Urinary bladder (tissue), 4 donors: ENCODE measurements at places on chromosomes 16 and 17.

DNA sequence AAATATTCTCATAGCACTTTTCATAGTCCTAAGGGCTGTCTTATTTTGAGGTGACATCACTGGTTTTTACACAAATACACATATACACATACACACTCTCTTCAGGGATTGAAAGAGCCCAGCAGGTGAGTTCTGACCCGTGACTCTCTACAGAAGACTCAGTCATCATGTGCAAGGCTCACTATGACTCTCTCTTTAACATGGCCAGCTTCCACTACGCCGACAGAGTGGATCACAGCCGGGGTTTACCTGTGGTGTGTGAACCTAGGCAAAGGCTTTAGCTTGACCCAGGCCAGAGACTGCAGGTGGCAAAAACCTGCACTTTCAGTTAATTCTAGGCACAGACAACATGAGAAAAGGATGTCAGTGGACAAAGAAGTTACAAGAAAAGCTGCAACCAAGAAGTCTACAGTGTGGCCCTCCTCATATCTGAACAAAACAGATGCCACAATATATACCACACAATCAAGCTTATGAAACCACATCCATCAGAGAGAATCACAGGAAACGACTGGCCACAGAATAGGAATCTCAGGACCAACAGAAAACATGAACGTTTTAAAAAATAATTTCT lies 56.5 kb downstream of the CYTH1 start:
- DNase-seq = no peak

GRCh38 chr17:7328840-7329373 lies at the start of gene NEURL4:
TSS of gene NEURL4 (minus strand) at chr17:7329335. CDS start at chr17:7329312, 23 bp downstream.
- DNase-seq = no peak

DNA sequence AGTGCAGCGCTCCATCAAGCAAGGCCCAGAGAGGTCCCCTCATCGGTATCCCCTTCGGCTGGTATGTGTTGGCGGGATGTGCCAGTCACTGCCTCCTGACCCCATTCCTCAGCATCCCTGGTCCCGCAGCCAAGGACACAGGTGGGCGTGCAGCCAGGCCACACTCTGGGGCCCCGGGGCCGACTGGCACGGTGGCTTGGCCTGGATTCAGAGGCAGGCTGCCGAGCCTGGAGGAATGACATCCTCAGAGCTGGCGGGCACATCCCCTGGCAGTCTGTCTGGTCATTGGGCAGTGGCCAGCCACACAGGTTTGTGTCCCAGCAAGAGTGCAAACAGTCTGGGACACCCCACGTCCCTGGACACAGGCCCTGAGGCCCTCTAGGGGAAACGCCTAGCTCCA lies 111.1 kb downstream of the SDK2 start:
- no peak for DNase-seq

- DNase-seq = no peak
Observed at GRCh38 chr16:27374221-27374803, 27.7 kb upstream of the IL21R start.

GRCh38 chr17:39197380-39198185 lies at the start of gene CACNB1:
TSS of gene CACNB1 (minus strand) at chr17:39197669. CDS start at chr17:39197495, 174 bp downstream.
- DNase-seq = no peak

DNA sequence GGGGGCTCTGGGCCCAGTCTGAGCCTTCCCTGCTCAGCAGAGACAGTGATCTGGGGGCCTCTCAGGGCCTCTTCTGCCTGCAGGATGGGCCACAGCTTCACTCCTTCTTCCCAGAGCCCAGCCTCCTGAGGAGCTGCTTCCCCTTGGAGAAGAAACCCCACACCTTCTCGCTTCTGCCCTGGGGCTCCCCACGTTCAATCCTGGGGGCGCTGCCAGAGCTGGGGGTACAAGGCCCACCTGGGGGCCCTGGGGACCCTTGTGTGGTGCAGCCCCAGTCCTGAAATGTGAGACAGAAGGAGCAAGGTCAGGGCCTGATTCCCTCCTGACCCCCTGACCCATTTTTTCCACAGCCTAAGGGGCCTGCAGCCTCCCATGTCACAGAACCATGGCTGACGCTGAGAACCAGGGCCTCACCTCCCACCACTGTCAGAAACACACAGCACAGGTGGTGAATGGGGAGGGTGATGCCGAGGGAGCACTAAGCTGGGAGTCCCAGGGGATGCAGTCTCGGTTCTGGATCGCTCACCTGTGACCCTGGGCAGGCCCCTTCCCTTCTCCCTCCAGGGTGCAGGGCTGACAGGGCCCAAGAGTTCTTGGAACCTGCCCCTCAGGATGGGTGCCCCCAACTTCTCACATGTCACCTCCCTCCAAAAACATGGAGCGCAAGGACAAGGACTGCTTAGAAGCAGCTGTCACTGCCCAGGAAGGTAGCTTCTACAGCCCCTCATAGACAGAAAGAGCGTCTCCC lies 21.6 kb upstream of the MPO start:
- DNase-seq = no peak

- DNase-seq = no peak
Observed at GRCh38 chr16:54208237-54208636, 78.3 kb downstream of the IRX3 start.

- DNase-seq = no peak
Observed at GRCh38 chr17:21184570-21184969, 29.4 kb downstream of the TMEM11 start.

- DNase-seq = no peak
Observed at GRCh38 chr17:78493450-78493849, 83.7 kb downstream of the DNAH17 start.

GRCh38 chr17:31371511-31372097 lies 19.9 kb upstream of the RAB11FIP4 start:
- DNase-seq = no peak

GRCh38 chr16:84960942-84961341 lies 50.4 kb downstream of the ZDHHC7 start:
- no peak for DNase-seq

DNA sequence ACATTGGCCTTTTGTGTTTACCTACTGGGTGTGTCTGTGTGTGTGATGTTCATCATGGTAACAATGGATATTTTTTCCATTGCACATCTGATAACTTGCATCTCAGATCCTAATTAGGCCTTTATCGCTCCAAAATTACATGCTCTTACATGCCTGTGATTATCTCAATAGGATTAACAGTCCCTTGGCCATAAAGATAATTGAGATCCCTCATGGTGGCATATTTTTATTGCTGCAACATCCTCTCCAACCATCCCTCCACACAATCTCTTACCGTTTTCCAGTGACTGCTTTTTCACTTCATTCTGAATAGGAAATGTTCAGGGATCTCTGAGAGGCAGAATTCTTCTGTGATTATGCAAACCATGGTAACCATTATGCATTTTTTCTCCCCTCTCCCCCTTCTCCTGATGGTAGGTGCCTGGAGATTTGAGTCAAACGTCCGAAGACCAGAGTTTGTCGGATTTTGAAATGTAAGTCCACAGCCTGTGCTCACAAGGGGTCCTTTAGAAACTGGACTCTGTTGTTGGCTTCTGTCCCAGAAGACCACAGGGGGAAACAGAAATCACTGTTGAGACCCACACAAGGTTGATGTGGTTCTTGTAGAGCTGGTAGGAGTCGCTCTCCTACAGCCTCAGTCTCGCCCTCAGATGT lies 405.5 kb downstream of the CPPED1 start:
- no peak for DNase-seq

DNA sequence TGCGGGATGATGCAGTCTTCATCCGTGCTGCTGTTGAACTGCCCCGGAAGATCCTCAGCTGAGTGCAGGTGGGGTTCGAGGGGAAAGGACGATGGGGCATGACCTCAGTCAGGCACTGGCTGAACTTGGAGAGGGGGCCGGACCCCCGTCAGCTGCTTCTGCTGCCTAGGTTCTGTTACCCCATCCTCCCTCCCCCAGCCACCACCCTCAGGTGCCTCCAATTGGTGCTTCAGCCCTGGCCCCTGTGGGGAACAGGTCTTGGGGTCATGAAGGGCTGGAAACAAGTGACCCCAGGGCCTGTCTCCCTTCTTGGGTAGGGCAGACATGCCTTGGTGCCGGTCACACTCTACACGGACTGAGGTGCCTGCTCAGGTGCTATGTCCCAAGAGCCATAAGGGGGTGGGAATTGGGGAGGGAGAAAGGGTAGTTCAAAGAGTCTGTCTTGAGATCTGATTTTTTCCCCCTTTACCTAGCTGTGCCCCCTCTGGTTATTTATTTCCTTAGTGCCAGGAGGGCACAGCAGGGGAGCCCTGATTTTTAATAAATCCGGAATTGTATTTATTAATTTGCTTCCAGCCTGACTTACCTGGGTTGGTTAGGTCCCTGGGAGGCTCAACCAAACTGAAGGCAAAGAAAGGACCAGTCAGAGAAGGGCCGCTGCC lies 5.8 kb downstream of the TRAF4 start:
- no peak for DNase-seq

GRCh38 chr17:9696279-9697044 lies 51.1 kb downstream of the USP43 start:
- no peak for DNase-seq

GRCh38 chr17:69608808-69609472 lies 194.4 kb downstream of the MAP2K6 start:
- no peak for DNase-seq

GRCh38 chr17:17507465-17508011 lies 11.3 kb upstream of the RASD1 start:
- DNase-seq = no peak

- no peak for DNase-seq
Observed at GRCh38 chr16:28167221-28167620, 44.5 kb downstream of the XPO6 start.

GRCh38 chr16:66451548-66451947 lies 24.5 kb downstream of the BEAN1 start:
- DNase-seq = no peak

DNA sequence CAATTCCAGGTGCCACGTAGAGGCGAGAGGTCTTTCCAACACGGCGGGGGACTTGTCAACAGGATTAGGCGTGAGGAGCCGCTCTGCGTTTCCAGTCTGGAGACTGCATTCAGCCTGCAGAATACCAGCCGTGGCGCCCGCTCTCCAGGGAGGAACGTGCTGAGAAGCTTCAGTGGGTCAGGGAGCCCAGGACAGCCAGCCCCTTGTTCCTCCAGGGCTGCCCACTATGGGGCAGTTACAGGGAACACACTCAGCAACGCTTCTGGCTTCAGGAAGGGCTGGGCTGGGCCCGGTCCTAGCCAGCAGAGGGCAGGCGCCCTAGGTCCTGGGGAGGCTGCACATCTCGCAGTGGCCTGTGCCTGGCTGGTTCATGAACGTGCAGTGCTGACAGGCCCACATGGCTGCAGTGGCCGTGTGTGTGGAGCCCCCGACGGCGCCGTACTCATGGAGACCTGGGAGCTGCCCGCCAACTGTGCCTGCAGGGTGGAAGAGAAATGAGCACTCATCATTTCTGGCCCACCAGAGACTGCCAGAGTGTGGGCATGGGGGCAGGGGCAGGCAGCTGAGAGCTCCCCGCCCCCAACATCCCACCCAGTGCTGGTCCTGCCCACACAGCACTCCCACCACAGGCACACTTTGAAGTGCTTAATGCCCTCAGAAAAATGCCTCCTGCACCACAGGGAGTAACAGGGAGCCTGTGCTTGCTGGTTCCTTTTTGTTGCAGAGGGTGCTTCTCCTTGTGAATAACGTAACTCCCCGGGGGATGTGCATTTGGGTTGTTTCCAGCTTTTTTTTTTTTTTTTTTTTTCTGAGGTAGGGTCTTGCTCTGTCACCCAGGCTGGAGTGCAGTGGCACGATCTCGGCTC lies 7.0 kb upstream of the FAAP100 start:
- DNase-seq = no peak

- DNase-seq = no peak
Observed at GRCh38 chr16:66656547-66656946, 40.0 kb downstream of the CMTM4 start.

- DNase-seq = no peak
Observed at GRCh38 chr16:51327001-51327400, 175.9 kb upstream of the SALL1 start.

DNA sequence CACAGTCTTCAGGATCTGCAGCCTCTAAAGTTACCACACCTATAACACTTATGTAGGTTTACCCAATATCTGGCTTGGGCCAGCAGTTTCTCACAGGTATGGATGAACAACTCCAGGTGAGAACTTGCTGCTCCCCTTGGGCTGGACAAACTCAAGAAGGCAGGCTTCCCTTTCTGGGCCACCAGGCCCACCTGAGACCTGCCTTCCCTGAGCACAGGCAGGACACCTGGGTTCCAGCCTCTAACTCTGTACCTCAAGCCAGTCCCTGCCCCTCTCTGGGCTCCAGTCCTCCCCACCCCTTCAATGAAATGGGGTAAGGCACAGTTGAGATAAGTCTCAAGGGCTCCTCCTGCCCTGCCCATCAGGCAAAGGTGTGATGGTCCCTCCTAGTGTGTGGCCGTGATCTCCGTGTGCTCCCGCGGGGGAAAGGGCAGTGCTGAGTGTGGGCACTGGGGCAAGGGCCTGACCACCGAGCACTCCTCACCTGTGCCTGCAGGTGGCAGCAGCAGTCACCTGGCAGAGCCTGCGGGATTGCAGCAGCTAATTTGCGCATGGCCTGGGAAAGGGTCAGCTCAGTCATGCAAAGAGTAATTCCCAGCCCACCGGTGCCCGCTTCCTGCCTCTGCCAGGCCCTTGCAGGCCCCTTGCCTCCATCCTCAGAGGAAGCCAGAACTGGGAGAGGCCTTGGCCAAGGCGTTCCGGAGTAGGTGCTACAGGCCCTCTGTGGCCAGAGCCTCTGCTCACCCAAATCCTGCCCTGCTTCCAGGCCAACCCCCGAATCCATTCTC lies 28.2 kb upstream of the ADGRG1 start:
- DNase-seq = no peak

DNA sequence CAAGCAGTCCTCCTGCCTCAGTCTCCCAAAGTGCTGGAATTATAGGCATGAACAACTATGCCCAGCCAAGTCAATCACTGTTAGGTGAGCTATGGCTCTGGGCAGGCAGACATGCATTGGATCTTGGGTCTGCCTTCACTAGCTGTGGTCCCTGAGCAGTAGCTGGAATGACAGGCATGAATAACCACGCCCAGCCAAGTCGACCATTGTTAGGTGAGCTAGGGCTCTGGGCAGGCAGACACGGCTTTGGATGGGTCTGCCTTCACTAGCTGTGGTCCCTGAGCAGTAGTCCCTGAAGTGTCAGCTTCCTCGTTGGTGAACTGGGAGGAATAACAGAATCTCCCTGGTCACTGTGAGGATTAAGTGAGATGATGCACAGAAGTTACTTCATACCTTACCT lies 6.4 kb downstream of the MRM3 start:
- no peak for DNase-seq

DNA sequence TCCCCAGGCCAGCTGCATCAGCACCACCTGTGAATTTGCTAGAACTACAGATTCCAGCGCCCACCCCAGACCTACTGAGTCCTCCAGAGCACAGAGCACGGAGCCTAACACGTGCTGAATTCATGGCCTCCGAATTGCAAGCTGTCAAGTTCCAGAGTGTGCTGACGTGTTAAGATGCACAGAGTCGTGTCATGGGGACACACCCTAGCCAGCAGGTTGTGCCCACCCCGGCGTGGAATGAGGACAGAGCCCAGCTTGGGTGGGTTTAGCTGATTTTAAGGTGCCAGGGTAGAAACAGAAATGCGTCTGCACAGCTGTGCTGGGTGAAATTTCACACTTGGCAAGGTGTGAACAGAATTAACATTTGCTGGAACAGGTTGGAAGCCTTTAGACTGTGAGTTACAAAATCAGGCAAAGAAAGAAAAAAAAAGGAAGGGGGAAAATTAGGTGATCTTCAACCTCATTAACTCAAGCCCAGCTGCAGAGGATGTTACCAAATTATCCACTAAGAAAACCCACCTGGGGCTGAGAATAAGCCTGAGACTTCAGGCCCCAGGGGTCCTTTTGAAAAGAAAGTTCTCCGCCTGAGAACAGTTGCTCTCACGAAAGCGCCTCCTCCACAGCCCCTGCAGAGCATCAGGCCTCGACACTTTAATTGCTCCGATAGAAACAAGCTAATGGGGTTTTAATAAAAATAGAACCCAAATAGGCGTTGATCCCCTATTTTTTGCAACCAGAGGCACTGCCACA lies 27.1 kb downstream of the GINS3 start:
- no peak for DNase-seq
